ENCODE measurements at places on chromosomes 1 and 21.
A peak's percentile ranks its signal among the peaks of the same experiment; 100 is the strongest.

- DNase-seq, result no peak
Observed at GRCh38 chr1:211726467-211726995, 51.1 kb upstream of the NEK2 start.

DNA sequence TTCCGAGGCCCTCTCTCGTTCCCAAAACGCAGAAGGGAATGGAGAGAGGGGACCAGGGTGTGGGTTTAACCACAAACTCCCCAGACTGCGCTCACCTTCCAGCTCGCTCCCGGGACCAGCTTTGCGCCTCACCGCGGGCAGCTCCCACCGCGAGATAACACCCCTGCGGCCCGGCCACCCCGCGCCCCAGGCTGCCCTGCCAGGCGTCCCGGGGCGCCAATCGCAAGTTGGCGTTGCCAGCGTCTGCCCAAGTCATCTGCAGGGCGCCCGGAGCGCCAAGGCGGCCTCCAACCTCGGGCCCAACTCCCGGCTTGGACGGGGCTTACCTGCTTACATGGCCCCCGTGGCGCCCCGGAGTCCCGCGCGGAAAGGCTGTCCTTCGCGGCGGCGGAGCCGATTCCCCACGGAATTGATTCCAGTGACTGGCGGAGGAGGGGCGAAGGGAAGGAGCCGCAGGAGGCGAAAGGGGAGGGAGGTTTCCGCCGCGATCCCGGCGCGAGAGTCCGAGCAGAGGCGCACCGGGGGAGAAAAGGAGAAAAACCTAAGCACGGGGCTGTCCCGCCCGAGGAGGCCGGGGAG is 456 bp downstream of the PTPN14 start:
- peak; percentile 31 for DNase-seq

GRCh38 chr1:43978551-43979260 is at the start of gene B4GALT2:
B4GALT2 (plus strand) TSS chr1:43979210; CDS start chr1:43981161, 1,951 bp downstream.
- peak; percentile 30 for DNase-seq

DNA sequence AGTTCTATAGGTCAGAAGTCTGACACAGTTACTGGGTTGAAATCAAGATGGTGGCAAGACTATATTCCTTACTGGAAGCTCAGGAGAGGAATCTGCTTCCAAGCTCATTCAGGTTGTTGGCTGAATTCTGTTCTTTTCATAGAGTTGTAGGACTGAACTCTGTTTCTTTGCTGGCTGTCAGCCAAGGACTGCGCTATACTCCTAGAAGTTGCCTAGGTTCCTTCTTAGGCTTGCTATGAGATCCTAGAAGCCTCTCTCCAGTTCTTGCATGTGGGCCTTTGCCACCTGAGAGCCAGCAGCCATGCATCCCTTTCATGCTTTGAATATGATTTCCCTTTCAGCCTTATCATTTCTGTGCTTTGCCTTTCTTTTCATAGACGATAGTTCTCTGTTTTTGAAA is 176.4 kb downstream of the RPS6KC1 start:
- no peak for DNase-seq

- no peak for DNase-seq
Observed at GRCh38 chr1:231324660-231325059, 13.0 kb downstream of the EXOC8 start.

DNA sequence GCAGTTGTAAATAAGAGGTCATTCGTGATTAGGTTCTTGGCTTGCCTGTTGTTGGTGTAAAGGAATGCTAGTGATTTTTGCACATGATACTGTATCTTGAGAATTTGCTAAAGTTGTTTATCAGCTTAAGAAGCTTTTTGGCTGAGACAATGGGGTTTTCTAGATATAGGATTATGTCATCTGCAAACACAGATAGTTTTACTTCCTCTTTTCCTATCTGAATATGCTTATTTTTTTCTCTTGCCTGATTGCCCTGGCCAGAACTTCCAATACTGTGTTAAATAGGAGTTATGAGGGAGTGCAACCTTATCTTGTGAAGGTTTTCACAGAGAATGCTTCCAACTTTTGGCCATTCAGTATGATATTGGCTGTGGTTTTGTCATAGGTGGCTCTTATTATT is 576.1 kb upstream of the RGS18 start:
- DNase-seq, result no peak

- peak; percentile 63 for DNase-seq
Observed at GRCh38 chr1:227318853-227319607, 738 bp upstream of the CDC42BPA start.

DNA sequence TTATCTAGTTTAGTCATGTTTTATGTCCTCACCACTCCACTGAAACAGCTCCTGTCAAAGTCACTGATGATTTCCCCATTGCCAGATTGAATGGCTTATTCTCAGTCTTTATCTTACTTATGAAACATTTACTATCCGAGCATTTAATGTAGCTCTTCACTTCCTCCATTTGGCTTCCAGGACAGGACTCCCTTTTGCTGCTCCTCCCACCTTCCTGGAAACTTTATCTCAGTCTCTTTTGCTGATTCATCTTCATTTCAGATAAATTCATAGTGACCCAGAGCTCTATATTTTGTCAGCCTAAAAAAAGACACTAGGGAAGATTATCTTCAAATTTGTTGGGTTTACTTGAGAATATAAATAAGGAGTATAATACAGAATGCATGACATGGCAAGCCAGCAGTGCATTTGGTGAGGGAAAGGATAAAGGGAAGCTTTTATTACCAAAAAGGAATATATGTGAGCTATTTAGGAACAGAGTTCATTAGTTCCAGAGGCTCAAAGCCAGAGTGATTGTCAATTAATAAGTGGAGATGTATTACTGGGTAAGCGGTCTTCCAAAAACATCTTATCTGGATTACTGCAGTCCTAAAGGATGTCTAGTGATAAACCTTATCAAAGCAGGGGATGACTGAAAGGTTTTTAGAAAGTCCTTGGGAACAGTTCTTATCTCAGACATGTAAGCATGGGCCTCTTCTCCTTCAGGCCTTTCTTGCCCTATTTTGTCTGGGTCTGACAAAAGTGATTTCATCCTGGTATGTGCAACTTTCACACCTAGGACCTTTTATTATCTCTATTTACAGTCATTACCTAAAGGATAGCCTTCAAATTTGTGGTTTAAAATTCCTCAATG is 25.6 kb downstream of the IL23R start:
- no peak for DNase-seq

- no peak for DNase-seq
Observed at GRCh38 chr21:33808715-33809367, 106.8 kb downstream of the ATP5PO start.

DNA sequence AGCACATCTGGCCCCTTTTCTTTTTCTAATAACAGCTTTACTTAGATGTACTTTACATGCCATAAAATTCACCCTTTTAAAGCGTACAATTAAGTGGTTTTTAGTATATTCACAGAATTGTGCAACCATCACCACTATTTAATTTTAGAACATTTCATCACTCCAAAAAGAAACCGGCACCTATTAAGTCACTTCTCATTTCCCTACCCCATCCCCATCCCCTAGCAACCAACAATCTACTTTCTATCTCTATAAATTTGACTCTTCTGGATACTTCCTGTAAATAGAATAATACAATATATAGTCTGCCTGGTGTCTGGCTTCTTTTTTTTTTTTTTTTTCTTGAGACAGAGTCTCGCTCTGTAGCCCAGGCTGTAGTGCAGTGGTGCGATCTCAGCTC is 59.5 kb upstream of the ENAH start:
- no peak for DNase-seq

GRCh38 chr21:42214081-42214750 is 4.7 kb upstream of the ABCG1 start:
- no peak for DNase-seq

DNA sequence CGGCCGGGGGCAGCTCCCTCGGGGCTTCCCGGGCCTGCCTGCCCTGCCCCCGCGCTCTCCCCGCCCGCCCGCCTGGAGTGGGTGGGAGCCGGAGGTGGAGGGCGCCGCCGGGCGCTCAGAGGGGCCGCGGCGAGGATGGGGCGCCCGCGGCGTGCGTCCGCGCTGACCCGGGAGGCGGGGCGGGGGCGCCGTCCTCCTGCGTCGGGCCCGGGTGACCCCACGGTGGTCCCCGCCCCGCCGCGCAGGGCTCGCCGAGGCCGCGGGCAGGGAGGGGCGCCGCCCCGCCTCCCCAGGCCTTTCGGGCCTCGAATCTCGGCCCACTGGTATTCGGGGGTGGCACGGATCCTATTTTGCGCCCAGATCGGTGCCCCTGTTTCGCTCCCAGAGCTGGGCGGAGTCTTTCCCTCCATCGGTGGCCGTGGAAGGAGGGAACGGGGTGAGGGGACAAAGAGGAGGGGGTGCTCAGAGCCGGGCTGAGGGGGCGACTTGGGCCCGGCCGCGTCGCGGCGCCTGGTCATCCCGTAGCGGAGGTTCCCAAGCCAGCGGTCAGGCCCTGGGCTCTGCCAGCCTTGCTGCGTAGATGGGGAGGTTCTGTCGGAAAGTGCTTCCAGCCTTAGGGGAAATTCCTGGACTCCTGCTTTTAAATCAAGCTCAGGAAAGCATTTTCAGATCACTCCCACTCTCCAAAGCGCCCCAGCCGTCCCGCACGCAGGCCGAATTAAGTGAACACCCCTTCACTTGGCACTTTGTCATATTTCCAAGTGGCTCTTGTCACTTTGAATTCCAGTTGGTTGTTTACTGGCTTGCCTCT is 545 bp downstream of the PATJ start:
- DNase-seq, result peak; percentile 23

DNA sequence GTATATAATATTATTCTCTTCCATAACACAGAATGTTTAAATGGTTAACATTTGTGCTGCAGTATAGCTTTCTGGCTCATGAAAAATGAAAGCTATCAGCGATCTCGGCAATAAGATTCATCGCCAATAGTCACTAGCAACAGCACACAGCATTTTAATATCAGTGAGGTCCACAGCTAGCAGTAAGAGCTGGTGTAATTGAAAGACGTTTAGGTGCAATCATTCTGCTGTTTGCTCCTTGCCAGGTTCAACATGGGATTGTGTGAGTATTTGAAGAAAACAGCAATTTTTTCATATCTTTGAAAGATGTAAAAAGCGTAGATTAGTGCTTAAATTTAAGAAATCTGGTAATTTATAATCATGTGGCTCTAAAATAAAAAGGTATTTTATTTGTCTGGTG is 20.1 kb downstream of the PRKACB start:
- DNase-seq, result no peak

- no peak for DNase-seq
Observed at GRCh38 chr1:75996196-75996595, 64.0 kb upstream of the ASB17 start.

- DNase-seq, result peak; percentile 40
Observed at GRCh38 chr1:182595641-182596240, 6.7 kb upstream of the RNASEL start.

GRCh38 chr1:232769733-232770132 is 35.5 kb upstream of the MAP10 start:
- DNase-seq, result no peak

DNA sequence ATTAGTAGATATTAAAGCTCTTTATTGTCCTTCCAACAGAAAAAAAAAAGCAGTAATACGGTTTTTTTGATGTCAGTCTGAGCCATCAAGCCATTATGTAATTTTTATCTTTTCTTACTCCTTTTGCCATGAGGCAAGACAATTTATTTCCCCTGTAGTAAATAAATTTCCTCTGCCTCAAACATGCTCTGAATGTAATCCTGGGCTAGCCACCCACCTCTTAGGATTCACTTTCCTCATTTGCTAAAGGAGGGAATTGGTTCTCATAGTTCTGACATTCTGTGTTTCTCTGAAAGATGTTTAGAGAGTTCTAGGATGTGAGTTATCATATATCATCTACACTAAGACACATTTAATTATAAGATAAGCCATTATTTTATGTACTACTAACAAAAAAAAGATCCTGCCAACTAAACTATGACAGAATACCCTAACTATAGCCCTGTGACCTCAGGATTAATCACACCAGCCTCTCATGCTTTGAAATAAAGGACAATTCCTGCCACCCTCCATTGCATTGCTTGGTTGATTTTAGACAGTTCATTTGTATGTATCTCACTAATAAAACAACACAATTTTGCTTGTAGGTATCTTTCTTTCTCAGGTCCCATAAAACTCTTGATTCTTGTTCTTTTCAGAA is 34.0 kb upstream of the RAP1A start:
- no peak for DNase-seq

- no peak for DNase-seq
Observed at GRCh38 chr1:203152158-203153034, 23.2 kb downstream of the MYBPH start.

- DNase-seq, result no peak
Observed at GRCh38 chr21:17726047-17726829, 92.9 kb downstream of the C21orf91 start.

DNA sequence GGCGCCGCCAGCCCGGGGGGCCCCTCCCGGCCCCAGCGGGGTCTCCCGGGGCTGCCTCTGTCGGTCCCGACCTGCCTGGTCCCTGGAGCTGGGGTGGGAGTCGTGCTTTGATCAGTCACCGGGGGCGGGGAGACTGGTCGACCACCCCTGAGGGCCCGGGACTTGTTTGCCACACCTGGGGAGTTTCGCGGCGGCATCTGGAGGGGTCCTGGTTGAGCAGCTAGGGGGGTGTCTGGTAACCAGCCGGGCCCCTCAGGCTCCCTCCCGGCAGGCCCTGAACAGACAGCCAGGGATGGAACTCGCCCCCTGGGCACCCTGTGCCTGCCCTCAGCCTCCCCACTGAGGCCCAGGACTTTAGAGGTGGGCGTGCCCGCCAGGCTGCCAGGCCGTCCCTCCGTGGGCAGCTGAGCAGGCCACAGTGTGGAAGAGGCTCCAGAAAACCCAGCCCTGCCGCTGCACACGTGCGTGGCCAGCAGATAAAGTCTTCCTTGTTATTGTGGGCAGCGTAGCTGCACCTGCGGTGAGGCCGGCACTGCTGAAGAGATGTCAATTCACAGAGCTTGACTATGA is 13.3 kb upstream of the SAMD11 start:
- DNase-seq, result no peak

DNA sequence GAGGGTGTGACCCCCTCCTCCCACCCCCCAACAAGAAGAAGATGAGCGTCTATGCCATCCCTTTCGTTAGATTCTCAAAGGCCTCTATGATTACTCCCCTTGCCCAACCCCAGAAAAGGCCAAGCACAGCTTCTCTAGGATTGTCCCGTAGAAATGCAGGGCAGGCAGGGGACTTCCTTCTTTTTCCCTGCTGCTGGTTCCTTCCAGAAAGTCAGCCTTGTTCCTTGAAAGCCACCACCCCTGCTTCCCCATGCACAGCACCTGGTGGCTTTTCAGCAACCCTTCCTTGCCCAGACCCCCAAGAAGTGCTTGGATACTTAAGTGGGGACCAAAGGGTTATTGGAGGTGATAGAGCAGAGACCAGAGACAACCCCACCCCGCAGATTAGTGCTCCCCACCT is 75.1 kb downstream of the ARHGEF10L start:
- DNase-seq, result no peak

- DNase-seq, result no peak
Observed at GRCh38 chr1:10639011-10639774, 157.3 kb downstream of the CASZ1 start.

DNA sequence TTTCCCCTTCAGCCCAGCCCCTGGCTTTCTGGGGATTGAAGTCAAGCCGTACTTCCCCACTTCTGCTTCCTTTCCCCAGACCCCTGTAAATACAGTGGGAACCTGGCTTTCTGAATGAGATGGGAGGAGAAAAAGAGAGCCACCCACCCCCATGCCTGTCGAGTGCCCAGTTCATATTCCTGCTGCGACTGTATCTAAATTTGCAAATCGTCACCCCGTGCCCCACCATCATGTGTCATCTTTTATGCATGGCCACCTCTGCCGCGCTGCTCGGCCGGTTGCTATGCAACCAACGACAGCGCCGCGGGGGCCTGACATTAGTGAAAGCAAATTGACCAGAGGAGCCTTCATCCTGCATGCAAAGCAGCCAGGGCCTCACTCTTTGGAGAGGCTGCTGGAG is 143.0 kb downstream of the ELAVL4 start:
- no peak for DNase-seq

GRCh38 chr1:109542657-109543056 is 3.0 kb downstream of the GPR61 start:
- DNase-seq, result no peak

GRCh38 chr1:67597336-67597735 is 87.7 kb upstream of the GADD45A start:
- no peak for DNase-seq
